Testis (tissue), 5 donors: ENCODE measurements at places on chromosomes 5 and 9. TPM values are rescaled to one million over a fixed set of nuclear protein-coding genes. Genes with fewer than 3 reads are reported as not detected.

DNA sequence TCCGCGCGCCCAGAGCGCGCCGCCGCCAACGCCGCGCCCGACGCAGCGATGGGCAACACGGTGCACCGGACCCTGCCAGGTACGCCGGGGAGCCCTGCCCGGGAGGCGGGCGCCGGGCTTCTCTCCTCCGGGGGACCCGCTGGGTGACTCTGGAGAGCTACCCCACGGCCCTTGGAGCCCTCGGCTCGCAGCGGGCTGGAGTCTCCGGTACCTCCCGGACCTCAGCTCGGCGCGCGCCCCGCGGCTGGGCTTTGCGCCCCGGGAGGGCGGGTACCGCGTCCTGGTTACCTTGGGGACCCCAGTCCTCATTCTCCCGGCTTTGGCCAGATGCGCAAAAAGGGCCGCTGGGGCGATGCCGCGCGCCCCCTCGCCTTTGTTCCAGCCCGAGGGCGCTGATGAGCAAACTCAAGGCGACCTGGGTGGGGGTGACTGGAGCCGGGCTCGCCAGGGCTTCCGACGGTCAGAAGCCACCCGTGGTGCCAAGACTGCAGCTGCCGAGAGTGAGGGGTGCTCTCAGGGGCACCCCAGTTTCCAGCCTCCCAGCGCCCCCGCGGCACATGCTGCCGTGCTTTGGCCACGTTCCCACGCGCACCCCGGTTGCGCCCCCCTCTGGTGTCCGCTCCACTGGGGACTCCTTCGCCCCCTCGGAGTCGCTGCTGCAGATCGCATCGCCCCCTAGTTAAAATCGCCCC lies 442 bp downstream of the NEURL1B start:
- H3K4me3 ChIP-seq = peak overlapping the region; percentile 82
- peaks cover 7% of the 10 kb centered on the region for H3K4me1 ChIP-seq
- H3K36me3 ChIP-seq = no peaks in the 10 kb centered on the region
- H3K27ac ChIP-seq = peak overlapping the region; percentile 87

GRCh38 chr5:68465934-68466551 lies 250.5 kb downstream of the PIK3R1 start:
- DNase-seq = no peak
- H3K4me3 ChIP-seq = no peak overlapping the region

DNA sequence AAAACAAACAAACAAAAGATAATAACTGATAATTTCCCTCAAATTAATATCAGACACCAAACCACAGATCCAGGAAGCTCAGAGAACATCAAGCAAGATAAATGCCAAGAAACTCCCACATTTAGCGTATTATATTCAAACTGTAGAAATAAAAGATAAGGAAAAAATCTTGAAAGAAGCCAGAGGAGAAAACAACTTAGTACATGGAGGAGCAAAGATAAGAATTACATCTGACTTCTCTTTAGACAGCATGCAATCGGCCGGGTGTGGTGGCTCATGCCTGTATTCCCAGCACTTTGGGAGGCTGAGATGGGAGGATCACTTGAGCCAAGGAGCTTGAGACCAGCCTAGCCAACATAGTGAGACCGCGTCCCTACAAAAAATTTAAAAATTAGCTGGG lies 17.2 kb upstream of the MLANA start:
- H3K4me1 ChIP-seq = no peaks in the 10 kb centered on the region
- H3K27me3 ChIP-seq = no peaks in the 10 kb centered on the region
- peak; percentile 25 for DNase-seq
- no peaks in the 10 kb centered on the region for H3K36me3 ChIP-seq
- H3K4me3 ChIP-seq = no peak overlapping the region

GRCh38 chr5:16406630-16407029 lies 59.0 kb downstream of the ZNF622 start:
- H3K4me3 ChIP-seq = no peak overlapping the region
- no peaks in the 10 kb centered on the region for H3K4me1 ChIP-seq
- no peaks in the 10 kb centered on the region for H3K27me3 ChIP-seq
- no peak overlapping the region for H3K27ac ChIP-seq

- H3K27ac ChIP-seq = no peak overlapping the region
- H3K4me3 ChIP-seq = no peak overlapping the region
- no peaks in the 10 kb centered on the region for H3K27me3 ChIP-seq
- H3K36me3 ChIP-seq = no peaks in the 10 kb centered on the region
- DNase-seq = no peak
Measured at GRCh38 chr5:23613566-23613965, 106.2 kb downstream of the PRDM9 start.

DNA sequence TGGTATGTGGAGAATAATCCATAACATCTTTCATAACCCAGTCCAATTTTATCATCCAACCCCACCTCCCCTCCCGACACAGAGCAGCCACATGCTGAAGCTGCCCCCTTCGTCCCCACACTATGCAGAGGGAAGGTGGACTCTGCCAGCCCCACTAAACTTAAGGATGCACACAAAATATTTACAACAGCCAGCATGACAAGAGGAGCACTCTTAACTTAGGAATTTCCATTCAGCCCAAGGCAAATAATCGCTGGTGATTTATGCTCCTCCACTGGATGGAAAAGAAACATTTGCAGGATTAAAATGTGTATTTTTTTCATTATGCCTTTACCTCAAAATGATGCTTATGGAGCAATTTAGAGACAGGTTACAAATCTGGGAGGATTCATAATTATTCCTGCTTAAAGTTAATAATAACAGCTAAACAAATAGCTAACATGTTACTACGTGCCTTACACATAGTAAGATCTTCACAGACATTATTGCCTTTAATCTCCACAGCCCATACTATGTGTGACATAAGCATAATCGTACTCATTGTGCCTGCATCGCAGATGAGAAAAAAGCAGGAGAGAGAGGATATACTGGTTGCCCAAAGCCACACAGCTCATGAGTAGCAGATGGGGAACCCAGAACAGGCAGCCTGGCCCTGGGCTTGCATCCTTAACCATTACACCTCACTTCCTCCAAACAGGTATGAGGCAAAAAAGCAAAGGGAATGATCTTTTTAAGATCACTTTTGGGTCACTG lies 92.6 kb downstream of the GLIS3 start:
- H3K4me3 ChIP-seq = no peak overlapping the region
- H3K36me3 ChIP-seq = no peaks in the 10 kb centered on the region
- no peaks in the 10 kb centered on the region for H3K4me1 ChIP-seq
- H3K27ac ChIP-seq = peak overlapping the region; percentile 47
- H3K27me3 ChIP-seq = no peaks in the 10 kb centered on the region
- no peak for DNase-seq

SOHLH1 gene
- 32.7 TPM for total RNA-seq

ADAMTSL2 gene
- total RNA-seq = 9.4 TPM
